ENCODE measurements at places on chromosomes 3 and 15. TPM values are rescaled to one million over a fixed set of nuclear protein-coding genes. Genes with fewer than 3 reads are reported as not detected.

The CORO2B gene
- total RNA-seq = 14.0 TPM

The FRMD5 gene
- total RNA-seq = 0.84 TPM

The DLL4 gene
- total RNA-seq = under 0.01 TPM

The KLHL40 gene
- not detected for total RNA-seq

The MST1R gene
- total RNA-seq = 0.50 TPM

The RTP3 gene
- not detected for total RNA-seq

The CACNA2D3 gene
- total RNA-seq = not detected

The SOX2 gene
- not detected for total RNA-seq

The ITIH1 gene
- total RNA-seq = not detected

The HYAL1 gene
- total RNA-seq = 3.1 TPM

The ROPN1B gene
- not detected for total RNA-seq

The GMPS gene
- 50.6 TPM for total RNA-seq

The ACAA1 gene
- total RNA-seq = 38.1 TPM

The GXYLT2 gene
- total RNA-seq = 15.0 TPM

The ONECUT1 gene
- total RNA-seq = 0.34 TPM

The EPHB3 gene
- 0.89 TPM for total RNA-seq

The CCDC51 gene
- total RNA-seq = 17.0 TPM

The POLR2M gene
- 260 TPM for total RNA-seq

The DNAJB11 gene
- total RNA-seq = 44.4 TPM

The LRRIQ4 gene
- not detected for total RNA-seq

The CLRN1 gene
- total RNA-seq = not detected

The CISH gene
- total RNA-seq = 2.1 TPM

The RLBP1 gene
- total RNA-seq = not detected

The ANKUB1 gene
- total RNA-seq = not detected

The GOLGA6L2 gene
- not detected for total RNA-seq

The SMAD6 gene
- 7.1 TPM for total RNA-seq

The CCPG1 gene
- 12.3 TPM for total RNA-seq

The SUSD5 gene
- 6.2 TPM for total RNA-seq

The TADA3 gene
- 89.2 TPM for total RNA-seq

The IL17RE gene
- 3.9 TPM for total RNA-seq

The HCLS1 gene
- 1.2 TPM for total RNA-seq

The ZBBX gene
- not detected for total RNA-seq

The DPPA4 gene
- total RNA-seq = 1.2 TPM

The TICRR gene
- 10.3 TPM for total RNA-seq

The ATP13A5 gene
- total RNA-seq = not detected

The RASGRP1 gene
- not detected for total RNA-seq

The AEN gene
- total RNA-seq = 35.1 TPM

The SELENOK gene
- total RNA-seq = 21.2 TPM

The SEC61A1 gene
- 265 TPM for total RNA-seq

The RTP4 gene
- total RNA-seq = not detected

The GOLGA6L9 gene
- total RNA-seq = 1.2 TPM

The LRCH3 gene
- total RNA-seq = 14.0 TPM

The GABRG3 gene
- total RNA-seq = not detected

The AGTR1 gene
- 2.8 TPM for total RNA-seq

The MUC20 gene
- total RNA-seq = 0.15 TPM

The SEC22C gene
- total RNA-seq = 62.1 TPM

The HRG gene
- not detected for total RNA-seq
